ENCODE measurements at places on chromosomes 11 and 22.

DNA sequence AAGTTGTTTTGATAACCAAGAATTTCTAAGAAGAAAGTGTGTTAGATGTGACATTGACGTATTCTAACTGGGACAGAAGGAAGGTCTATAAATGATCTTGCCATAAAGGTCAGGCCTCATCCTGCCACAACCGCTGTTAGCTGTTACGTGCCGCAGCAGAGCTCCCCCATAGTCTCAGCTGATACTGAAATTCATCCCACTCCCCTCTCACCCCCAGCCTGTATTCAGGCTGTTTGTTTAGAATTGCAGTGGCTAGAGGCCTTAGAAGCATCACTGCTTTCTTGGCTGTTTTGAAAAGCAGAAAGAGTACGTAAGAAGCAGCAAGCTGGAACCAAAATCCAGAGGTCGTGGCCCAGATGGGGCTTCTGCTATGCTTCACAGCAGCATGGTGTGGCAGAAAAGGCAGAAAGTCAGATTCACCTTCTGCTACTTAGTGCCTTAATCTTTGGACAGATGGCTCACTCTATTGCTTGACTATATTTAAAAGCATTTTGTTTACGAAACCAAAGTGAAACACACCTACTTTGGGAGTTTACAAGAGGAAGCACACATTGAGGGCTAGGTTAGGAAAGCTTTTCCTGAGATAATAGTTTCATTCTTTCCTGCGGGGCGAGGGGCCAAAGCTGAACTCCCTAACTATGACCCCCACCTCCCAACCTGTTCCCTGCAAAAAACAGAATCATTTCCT, 950 bp upstream of the LAYN start:
- DNase-seq, result no peak

DNA sequence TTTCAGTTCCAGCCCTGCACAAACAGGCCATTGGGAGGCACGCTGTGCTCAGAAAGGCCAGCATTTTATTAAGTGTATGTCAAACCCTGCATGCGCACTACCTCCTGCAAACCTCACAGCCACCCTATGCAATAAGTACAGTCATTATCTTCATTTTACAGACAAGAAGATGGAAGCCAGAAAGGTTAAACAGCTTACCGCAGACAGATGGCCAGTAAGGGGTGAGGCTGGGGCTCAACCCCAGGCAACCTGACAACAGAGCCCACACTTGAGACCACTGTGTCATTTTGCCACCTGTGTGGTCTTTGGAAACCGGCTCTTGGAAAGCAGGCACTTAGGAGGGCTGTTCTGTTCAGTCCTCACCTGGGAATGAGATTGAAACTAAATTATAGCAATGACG, 142.3 kb downstream of the NXPE2 start:
- DNase-seq, result no peak

- DNase-seq, result no peak
These were observed 615 bp downstream of the FADS3 start for GRCh38 chr11:61890529-61891330.

DNA sequence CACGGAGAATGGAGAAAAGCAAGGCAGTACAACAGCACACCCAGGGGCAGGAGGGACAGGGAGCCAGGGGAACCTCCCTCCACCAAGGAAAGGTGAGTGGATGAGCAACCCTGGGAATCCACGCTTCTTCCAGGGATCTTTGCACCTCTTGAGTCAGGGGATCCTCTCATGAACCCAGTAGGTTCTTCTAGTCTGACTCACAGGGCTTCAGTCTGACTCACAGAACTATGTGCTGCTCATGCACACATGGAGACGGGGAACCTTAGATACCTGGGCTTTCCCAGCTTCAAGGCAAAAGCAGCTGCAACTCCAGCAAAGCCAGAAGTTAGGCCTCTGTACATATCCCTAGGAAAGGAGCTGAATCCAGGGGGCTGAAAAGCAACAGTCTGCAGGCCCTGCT, 1021.4 kb upstream of the TENM4 start:
- no peak for DNase-seq

DNA sequence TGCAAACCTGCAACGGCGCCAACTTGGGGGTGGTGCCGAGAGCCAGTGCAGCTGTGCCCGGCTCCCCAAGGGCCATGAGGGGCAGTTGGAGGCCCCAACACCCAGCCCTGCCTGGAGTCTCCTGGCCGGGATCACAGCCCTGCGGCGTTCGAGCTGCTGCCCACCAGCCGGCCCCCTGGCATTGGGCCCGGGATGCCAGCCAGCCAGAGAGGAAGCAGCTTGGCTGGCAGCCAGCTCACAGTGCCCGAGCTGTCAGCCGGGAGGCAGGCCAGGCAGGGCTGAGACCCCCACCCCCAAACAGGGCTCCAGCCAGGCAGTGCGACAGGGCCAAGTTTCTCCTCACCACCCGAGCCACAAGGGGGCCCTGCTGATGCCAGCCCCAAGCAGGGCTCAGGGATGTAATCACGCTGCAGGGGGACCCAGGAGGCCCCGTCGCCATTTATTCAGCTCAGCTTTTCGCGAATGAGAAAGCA, 26.0 kb upstream of the TCF20 start:
- no peak for DNase-seq

DNA sequence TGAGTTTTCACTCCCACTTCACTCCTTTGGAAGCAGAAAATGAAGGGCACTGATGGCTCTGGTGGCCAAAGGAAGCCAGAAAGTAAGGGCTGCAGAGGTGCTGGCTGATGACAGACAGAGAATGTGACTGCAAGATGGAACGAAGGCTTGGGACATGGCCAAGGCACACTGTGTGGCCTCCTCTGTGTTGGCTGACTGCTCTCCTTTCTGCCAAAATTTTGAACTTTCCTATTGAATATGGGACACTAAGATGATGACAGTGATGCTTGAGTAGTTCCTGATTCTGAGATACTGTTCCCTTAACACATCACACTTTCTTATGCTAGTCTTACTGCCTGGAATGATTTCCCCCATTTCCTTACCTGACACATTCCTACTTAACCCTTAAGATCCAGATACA, 156.4 kb downstream of the SWAP70 start:
- no peak for DNase-seq

DNA sequence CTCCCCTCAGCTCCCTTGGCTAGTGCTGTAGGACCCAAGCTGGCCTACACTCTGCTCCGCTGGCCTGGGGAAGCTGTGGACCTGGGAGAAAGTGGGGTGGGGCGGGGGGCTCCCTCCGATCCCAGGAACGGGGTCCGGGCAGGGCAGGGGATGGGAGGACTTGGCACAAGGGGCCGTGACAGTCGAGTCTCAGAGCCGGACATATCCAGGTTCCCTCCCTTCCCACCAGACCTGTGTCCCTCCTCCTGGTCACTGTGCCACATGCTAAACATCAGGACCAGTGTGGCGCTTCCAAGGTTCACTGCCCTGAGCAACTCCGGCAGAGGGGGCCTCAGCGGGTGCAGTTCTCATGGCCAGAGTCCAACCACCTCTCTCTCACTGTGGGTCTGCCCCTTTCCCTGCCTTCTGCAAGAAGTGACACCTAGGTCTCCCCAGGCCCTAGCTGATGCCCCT, 2.0 kb downstream of the DUSP8 start:
- no peak for DNase-seq

DNA sequence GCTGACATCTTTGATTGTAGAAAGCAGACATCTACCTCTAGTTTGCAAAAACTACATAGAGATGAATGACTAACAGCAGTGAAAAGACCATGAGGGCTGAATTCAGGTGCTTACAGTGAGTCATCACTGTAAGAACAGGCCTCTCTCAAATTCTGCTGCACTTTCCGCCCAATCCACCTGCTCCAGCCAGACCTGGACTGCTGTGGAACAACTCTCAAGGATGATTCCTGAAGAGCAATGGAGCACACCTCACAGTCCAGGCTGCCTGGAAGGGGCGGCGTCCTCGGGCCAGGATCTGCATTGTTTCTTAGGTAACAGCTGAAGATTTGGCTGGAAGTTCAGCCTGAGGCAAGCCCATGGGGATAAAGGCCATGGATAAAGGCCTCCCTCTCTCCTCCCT, 15.1 kb downstream of the APOL2 start:
- DNase-seq, result no peak

DNA sequence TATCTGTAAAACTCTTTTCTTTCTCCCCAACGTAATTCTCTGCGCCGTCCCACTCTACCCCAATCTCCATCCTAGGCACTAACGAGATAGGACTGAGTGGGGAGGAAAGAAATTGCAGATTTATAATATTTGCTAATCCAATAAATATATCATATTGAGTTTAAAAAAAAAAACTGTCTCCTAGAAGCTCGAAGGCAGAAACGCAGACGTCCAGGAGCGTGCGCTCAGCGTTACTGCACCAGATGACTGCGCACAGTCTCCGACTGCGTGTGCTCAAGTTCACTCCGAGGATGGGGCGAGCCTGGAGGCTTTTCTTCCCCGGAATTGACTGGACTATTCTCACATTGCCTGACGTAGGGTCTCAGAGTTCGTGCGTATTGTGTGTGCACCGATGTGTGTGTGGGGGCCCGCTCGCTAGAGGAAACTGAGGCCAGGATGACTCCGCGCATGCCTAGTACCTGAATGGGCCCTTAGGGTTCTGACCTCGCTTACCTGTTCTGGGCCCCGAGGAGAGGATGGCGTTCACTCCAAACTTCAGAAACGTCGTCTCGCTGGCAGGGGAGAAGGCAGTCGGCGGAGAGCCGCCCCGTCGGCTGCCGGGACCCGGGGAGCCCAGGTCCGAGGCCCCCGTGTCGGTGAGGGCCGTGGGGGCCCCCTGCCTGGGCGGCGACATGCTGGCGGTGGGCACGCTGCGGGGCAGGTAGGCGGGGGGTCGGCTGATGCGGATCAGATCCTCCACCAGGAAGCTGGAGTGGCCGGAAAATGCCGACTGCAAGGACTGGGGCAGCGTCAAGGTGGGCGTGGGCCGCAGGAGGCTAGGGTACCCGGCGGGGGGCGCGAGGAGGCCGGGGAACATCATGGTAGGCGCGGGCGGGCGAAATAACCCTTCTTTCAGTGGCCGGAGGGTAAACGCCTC, 551 bp downstream of the DBX1 start:
- DNase-seq, result no peak

DNA sequence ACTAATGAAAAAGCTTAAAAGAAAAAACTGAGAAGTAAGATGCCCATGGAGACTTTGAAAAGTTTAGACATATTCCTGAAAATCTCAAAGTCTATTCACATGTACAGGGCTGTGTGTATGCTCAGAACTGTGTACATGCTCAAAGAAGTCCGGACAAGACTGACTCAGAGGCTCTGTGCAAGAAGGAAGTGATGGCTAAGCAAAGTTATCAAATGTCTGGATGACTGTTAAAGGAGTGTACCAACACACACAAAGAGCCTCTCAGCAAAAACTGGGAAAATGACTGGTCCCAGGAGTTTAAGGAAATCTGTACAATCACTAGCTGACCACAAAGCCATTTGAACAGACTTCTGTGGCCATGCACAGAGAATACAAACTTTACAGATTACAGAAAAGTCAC, 33.1 kb upstream of the ARHGAP32 start:
- no peak for DNase-seq

- DNase-seq, result no peak
These were observed 217.9 kb downstream of the TMEM135 start for GRCh38 chr11:87255589-87255988.

- DNase-seq, result no peak
These were observed 30.4 kb downstream of the CYP2R1 start for GRCh38 chr11:14861680-14862079.

DNA sequence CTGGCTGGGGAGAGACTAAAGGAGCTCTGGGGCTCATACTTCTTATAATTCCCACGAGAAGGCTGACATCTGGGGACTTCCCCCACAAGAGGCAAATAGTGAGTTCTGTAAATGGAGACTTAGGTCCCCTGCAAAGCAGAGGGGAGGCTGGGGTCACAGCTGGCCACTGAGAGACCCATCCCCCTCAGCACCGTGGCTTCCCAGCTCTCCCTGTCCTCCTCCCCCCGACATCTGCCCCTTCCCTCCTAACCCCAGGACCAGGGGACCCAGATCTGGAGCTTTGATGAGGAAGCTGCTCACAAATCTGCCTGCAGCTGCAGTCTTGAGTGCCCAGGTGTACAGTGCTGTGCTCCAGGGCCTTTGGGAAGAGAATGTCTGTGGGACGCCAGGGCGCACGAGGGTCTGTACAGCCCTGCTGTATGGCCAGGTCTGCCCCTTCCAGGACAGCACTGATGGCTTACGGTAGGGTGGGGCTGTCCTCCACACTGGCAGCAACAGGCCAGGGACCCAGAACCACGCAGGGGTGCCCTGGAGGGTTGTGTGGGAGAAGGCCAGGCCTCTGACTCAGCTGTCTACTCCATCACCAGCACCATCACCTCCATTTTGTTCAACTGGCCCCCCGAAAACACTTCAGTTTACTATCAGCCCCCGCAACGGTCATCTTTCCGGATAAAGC, 1.1 kb downstream of the RGL4 start:
- no peak for DNase-seq

- DNase-seq, result no peak
These were observed 19.0 kb downstream of the ZMAT5 start for GRCh38 chr22:29747832-29748231.

DNA sequence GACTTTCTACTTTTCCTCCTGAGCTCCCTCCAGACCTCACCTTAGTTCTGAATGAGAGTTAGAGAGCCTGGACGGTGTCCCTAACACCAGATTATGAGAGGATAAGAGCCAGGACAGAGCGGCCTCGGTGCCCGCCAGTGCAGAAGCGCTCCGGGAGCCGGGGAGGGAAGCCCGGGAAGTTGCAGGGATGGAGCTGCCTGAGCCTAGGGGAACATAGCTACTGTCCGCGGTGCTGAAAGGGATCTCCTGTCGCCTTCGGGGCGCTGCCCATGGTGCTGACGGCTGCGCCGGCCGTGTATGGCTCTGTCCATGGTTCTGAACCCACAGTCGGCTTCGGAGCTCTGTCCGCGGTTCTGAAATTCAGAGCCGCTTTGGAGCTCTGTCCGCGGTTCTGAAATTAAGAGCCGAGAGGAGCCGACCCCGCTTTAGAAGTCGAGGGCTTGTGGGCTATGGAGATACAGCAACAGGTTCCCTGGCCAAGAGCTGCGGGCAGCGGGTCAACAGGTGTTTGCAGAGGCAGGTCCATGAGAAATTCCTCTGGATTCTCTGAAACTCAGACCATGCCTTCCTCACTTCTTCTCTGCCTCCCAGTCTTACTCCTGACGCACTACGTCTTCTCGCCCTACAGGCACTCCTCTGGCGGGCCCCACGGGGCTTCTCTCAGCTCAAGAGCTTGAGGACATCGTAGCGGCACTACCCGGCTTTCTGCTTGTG, 814 bp downstream of the NPAS4 start:
- peak; percentile 87 for DNase-seq

- DNase-seq, result no peak
These were observed 99.9 kb upstream of the GUCY1A2 start for GRCh38 chr11:107118025-107118720.

All from activated naive CD4-positive, alpha-beta T cell (primary cell).